Smooth muscle cell of bladder (primary cell): ENCODE measurements at places on chromosomes 5 and 9. TPM values are rescaled to one million over a fixed set of nuclear protein-coding genes. Genes with fewer than 3 reads are reported as not detected.

UCK1 gene
- 15.5 and 16.0 TPM in 2 replicates for total RNA-seq

TTC33 gene
- total RNA-seq, result 12.9 and 13.5 TPM in 2 replicates

FIBCD1 gene
- 0.28 and 1.5 TPM in 2 replicates for total RNA-seq

C5orf58 gene
- total RNA-seq, result not detected in 2 replicates

ZNF354C gene
- 6.7 and 7.7 TPM in 2 replicates for total RNA-seq

SLC6A18 gene
- not detected in 2 replicates for total RNA-seq

C9 gene
- total RNA-seq, result 0.18 TPM in 1 of 2 replicates, not detected in the other

DMRT3 gene
- total RNA-seq, result not detected in 2 replicates

TUSC1 gene
- 5.0 and 7.2 TPM in 2 replicates for total RNA-seq
